ENCODE measurements at places on chromosomes 4 and X.

DNA sequence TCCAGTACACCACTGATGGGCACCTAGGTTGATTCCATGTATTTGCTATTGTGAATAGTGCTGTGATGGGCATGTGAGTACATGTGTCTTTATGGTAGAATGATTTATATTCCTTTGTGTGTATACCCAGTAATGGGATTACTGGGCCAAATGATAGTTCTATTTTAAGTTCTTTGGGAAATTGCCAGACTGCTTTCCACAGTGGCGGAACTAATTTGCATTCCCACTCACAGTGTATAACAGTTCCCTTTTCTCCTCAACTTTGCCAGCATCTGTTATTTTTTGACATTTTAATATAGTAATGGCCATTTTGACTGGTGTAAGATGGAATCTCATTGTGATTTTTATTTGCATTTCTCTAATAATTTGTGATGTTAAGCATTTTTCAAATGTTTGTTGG lies 25.9 kb downstream of the CC2D2A start:
- DNase-seq: no peak

DNA sequence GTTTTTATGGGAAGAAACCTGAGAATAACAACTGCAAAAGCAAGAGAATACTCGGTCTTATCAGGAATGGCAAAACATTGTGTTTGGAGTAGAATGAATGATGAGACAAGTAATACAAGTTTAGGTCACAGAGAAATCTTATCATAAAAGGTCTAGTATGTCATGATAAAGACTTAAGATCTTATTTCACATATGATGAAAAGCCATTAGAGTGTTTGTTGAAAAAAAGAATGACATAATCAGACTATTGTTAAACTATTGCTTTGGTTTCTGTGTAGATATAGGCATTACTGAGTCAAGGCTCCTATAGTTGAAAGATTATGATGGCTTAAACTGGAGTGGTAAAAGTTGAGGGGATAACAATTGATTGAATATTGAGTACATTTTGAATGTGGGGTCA lies 603.6 kb downstream of the CCSER1 start:
- DNase-seq: no peak

- no peak for DNase-seq
These were observed 52.1 kb upstream of the PCDH10 start for GRCh38 chr4:133096972-133097371.

- DNase-seq: no peak
These were observed 2.0 kb downstream of the ANKRD37 start for GRCh38 chr4:185398618-185399017.

GRCh38 chrX:137428221-137428661 lies 137.7 kb upstream of the ZIC3 start:
- DNase-seq: no peak

- no peak for DNase-seq
These were observed 20.5 kb upstream of the FAM193A start for GRCh38 chr4:2515830-2516550.

Data from Jurkat, Clone E6-1 (cell line).